ENCODE measurements at places on chromosomes 5 and 9. TPM values are rescaled to one million over a fixed set of nuclear protein-coding genes. Genes with fewer than 3 reads are reported as not detected.

The ORM2 gene
- not detected for total RNA-seq

DNA sequence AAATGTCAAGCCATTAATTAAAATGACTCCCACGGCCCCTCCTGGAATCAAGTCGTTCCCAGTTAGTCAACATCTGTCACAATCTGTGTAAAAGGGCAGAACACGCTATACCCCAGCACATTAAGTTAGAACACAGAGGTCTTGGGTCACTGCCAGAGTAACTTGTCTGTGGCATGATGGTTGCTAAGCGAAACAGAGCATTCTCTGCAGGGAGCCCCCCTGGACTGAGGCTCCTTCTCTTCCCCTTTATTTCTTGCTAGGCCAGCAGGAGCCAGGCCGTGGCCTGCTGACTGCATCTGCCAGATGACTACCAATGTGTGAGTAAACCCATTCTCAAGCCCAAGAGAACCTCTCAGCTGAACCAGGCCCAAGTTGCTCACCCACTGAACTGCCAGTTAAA is 51.9 kb upstream of the ZBED3 start:
- no peaks in the 10 kb centered on the region for H3K4me1 ChIP-seq
- H3K4me3 ChIP-seq = no peak overlapping the region

DNA sequence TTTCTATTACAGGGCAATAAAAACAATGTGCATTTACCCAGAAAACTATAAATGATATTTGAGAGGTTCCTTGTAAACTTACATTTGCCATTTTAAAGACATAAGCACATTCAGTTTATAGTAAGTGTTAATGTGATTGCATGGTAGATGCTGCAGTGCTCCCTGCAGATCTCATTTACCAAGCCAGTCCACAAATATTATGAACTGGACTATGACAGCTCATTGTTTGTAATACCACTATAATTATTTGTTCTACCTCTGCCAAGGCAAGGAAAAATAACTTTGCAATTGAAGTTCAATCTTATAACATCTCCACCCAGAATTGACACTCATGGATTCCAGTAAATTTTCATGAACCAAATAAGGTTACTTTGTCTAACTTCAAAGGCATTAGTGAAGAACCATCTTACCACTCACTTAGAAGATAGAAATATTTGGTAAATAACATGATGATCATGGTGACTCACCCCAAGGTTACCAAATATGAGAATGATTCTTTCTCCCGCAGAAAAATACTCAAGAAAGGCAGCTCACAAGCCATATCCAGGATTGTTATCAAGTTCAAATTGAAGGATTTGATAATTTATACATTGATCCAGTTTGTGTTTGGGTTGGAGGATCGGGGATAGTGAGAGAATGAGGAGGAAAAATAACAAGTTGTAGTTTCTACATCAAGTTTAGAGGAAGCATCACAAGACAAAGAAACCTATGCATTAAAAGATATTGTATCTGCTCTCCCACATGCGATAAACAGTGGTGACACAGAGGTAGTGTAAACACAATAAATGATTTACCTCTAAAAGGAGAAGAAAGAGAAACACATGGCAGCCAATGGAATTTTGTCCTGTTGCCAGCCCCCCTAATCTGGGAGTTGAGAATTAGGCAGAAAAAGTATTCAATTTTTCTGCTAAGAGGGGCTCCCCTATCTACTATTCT is 29.5 kb downstream of the CDH9 start:
- H3K27me3 ChIP-seq = no peaks in the 10 kb centered on the region
- H3K27ac ChIP-seq = no peak overlapping the region
- no peak for DNase-seq

The SNAPC4 gene
- 6.8 TPM for total RNA-seq

- no peaks in the 10 kb centered on the region for H3K36me3 ChIP-seq
- H3K4me3 ChIP-seq = no peak overlapping the region
- H3K27ac ChIP-seq = no peak overlapping the region
Measured at GRCh38 chr5:76674330-76675066, 41.4 kb upstream of the F2R start.

DNA sequence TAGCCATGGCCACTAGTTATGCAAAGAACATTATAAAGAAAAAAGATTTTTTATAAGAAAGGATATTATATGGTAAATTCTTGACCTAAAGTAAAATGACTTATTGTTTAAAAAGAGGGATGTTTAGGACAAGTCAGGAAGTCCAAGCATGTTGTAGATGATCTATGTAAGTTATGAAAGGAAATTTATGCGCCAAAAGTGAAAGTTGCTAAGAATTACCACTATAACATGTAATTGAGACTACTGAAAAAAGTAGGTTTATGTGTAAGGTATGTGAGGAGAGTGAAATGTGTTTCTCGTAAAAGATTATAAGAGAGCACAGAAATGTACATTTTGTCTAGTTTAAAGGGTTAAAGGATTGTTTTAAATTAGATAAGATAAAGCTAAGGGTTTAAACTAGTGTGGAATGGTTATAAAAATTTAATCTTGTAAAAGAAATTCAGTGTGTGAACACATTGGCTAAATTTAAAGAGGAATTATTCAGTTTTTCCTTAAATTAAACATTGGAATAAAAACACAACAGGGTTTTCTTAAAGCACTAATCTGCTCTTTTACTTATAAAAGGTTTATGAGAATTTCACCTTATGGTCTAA is 1100.4 kb upstream of the EDIL3 start:
- no peak overlapping the region for H3K4me3 ChIP-seq
- H3K27ac ChIP-seq = no peak overlapping the region
- no peaks in the 10 kb centered on the region for H3K36me3 ChIP-seq

DNA sequence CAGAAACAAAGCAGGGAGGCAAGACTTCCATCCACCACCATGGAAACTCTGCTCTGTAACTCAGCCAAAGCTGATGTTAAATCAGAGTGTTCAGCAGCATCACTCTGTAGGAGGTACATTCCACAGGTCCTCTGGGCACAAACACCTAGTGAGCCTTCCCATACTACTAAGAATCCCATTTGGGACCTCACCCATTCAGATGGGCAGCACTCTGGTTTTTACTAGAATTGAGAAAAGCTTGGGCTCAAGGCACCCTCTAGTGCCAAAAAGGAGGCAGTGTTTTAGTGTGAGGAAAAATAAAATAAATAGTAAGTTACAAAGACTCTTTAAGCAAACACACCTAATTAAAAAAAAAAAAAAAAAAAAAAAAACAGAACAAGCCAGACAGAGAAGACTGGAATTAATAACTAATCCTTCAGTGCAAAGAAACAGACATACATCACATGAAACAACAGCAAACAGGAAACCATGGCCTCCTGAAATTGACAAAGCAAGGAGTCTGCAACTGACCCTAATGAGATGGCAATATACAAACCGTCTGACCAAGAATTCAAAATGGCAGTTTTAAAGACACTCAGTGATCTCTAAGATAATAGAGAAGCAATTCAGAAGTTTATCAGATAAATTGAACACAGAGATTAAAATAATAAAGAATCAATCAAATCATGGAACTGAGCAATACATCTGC is 159.5 kb downstream of the GNA14 start:
- H3K36me3 ChIP-seq = no peaks in the 10 kb centered on the region
- H3K27ac ChIP-seq = no peak overlapping the region
- no peaks in the 10 kb centered on the region for H3K4me1 ChIP-seq
- H3K27me3 ChIP-seq = no peaks in the 10 kb centered on the region

The CNTLN gene
- 12.2 TPM for total RNA-seq
